ENCODE measurements at places on chromosomes 16 and 17.

DNA sequence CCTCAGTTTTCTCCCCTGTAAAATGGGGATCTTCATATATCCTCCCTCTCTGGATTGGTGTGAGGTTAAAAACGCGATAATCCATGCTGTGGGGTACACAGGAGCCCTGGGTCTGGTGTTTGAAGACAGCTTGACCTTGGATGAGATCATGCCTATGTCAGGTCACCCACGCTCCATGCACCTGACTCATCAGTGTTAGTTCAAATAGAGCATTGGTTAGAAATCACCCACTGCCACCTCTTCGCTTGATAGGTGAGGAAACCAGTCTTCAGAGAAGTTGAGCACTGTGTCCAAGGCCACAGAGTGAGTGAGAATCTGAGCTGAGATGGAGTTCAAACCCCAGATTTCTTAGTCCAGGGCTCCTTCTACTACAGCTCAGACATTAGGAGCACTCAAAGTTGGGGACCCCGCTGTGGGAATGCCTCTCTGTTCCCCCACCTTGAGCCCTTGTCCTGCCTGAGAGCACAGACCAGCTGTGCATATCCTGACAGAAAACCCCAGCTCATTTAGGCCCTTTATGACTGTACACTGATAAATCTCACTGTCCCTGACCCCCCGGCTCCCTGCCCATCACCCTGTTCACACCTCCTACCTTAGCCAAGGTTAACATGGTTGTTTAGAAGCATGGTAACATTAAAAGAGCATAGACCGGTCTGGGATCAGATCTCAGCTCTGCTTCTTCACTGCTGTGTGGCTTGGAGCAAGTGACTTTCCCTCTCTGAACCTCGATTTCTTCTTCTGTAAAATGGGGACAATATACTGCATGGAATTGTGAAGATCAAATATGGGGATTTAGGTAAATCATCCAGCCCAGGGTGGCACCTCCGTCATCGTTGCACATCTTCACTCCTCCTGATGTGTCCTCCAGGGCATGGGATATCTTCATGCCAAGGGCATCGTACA lies 22.4 kb upstream of the LGALS9 start:
- DNase-seq = no peak

DNA sequence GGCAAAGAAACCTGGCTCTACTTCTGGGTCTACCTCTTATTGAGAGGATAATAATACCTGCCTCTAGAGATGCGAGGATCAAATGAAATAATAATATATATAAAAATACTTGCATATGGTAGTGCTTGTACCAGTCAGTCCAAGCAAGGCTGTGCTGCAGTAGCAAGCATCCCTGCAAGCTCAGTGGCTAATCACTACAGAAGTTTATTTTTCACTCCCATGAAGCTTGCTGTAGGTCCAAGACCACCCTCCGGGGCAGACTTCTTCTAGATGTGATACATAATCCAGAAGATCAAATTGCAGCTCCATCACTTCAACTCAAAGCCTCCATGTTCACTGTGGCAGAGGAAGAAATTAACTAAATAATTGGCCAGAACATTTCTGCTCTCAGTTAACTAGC lies 48.9 kb upstream of the NKD1 start:
- DNase-seq = no peak

- DNase-seq = no peak
Measured at GRCh38 chr17:79033046-79033616, 9.2 kb downstream of the C1QTNF1 start.

GRCh38 chr17:4999430-5000093 lies 1.8 kb downstream of the KIF1C start:
- DNase-seq = no peak

DNA sequence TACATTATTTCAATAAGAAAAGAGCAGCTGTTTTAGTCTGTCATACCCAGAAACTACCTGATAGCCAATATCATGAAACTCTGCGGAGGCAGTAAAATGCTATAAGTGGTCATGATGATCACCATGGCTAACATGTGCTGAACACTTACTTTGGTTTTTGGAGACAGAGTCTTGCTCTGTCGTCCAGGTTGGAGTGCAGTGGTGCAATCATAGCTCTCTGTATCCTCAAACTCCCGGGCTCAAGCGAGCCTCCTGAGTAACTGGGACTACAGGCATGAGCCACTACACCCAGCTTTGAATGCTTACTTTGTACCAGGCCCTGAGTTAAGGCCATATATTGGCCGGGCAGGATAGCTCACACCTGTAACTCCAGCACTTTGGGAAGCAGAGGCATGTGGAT lies 101.2 kb upstream of the DHX40 start:
- DNase-seq = no peak

GRCh38 chr16:67941469-67942199 lies 2.3 kb downstream of the LCAT start:
- DNase-seq = no peak

GRCh38 chr17:55887531-55887930 lies 136.7 kb downstream of the PCTP start:
- DNase-seq = no peak

GRCh38 chr16:17474572-17474971 lies 3.8 kb upstream of the XYLT1 start:
- no peak for DNase-seq

DNA sequence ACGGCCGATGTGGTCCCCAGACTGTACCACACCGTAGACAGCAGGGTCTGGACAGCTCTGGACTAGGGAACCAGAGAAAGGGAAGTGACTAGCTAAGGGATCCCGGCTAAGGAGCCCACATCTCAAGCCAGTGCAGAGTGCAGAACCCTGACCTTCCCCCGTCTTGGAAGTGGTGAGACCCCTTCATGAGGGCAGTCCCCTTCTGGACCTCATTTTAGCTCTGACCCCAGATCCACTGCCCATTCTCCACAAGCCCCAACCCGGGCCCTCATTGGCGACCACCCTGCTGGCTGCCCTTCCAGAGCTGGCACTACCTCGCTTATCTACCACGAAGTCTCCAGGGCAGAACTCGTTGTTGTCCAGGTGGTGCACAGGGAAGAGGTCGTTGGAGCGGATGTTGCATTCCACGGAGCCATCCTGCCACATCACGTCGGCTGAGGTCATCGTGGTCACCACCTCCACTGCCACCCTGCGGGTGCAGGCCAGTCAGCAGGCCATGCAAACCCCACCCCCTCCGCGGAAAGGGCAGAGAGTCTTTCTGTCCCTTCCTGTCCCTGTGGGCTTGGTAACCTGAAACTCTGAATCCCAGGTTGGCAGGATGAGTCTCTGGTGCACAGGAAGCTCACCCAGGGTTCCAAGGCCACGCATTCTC lies 14.2 kb downstream of the SPHK1 start:
- no peak for DNase-seq

GRCh38 chr16:57822018-57822553 lies 19.8 kb upstream of the KIFC3 start:
- no peak for DNase-seq

- no peak for DNase-seq
Measured at GRCh38 chr16:2212362-2213324, 2.0 kb upstream of the BRICD5 start.

GRCh38 chr16:89320782-89321501 lies 103.4 kb downstream of the ZNF778 start:
- no peak for DNase-seq
